ENCODE measurements at places on chromosomes 1 and 21.
A peak's percentile ranks its signal among the peaks of the same experiment; 100 is the strongest.

DNA sequence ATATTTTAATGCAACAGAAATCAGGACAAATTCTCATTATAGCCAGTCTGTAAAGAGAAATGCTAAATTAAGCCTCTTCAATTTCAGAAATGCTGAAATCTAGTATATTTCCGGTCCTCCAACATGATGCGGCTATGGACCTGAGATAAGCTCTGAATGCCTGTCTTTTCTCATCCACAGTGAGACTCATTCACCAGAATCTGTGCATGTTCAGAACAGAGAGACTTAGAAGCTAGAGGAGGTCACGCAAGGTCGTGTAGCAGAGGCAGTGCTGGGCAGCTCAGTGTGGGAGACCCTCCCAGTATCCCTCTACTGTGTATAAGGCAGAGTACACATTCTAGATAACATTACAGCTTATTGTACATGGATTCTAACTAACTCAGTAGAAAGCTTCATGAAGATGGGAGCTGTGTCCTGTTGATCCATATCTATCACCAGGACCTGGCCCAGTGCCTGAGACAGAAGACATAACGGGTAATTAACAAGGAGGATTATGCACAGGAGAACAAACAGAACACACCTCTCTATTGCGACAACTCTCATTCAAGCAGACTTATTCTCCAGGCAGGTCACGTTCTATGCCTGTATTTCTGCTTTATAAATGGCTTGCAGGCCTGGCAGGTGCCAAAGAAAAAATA, 97.0 kb upstream of the COA6 start:
- no peak for DNase-seq

DNA sequence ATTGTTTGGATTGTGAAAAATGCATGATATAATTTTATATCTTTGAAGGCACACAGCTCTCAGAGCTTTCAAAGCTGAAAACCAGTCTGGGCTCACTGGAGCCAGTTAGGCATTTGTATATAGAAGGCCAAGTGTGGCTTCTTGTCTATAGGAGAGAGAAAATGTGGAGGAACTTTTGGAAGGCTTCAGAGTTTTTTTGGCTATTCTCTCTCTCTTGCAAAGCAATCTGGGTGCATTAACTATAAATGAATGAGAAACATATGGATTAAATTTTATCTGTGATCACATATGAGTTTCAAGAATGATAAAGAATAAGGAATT, 216.7 kb upstream of the HOOK1 start:
- DNase-seq = no peak

GRCh38 chr21:29343519-29343918, 44.8 kb downstream of the BACH1 start:
- no peak for DNase-seq

DNA sequence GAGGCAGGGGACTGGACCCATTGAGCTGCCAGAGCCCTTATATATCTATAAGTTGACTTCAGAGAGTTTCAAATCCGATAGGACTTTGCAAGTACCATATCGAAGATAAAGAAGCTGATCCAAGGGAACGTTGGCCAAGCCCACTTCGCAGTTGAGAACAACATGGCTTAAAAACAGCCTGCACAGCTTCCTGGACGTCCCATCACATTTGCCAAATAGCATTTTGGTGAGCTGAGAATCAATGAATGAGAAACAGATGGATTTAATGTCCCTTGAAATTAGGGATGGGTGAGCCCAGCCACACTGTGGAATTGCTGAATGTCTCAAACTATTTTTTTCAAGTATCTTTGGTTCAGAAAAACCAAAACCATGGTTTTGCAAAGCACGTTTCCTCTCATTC, 64.8 kb downstream of the KCNJ15 start:
- no peak for DNase-seq

- DNase-seq = no peak
Measured at GRCh38 chr1:211708926-211709325, 33.5 kb upstream of the NEK2 start.

DNA sequence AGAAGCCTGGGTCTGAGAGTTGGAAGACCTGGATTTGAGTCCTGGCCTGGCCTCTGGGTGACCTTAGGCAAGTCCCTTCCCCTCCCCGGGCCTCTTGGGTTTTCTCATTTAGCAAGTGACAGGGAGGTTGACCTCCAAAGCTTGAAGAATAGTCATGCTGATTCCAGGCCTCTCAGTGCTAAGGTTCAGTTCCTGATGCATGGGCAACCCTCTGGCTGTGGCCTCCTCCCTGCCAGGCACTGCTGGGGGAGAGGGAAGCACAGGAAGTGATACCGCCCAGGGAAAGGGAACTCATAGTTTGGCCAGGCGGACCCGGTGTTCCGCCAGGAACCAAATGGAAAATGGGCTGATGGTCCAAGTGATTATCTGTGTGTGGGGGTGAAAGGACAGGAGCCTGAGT, 23.6 kb upstream of the WASF2 start:
- DNase-seq = no peak

DNA sequence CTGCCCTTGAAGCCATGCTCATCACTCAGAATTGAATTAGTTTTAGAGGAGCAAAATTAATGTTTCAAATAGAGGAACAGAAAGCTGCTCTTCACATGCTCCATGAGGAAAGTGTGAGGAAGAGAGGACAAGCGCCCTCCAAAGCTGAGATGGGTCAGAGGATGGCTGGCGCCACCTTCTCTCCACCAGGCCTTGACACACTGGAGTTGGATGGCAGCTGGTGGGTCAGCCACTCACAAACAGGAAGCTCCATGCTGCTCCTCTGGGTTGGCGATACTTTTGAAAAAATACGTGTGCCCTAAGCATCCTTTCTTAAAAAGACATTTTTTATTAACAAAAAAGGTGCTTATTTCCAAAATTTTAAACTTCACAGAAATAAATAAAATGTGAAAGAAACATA, 3.1 kb upstream of the CD2 start:
- no peak for DNase-seq

GRCh38 chr1:43880604-43881003, 53.0 kb upstream of the ARTN start:
- DNase-seq = no peak

GRCh38 chr1:20601129-20601825, 12.4 kb downstream of the CDA start:
- no peak for DNase-seq

GRCh38 chr1:17056551-17056950, 2.7 kb upstream of the SDHB start:
- no peak for DNase-seq

- DNase-seq = peak; percentile 70
Measured at GRCh38 chr1:228486596-228487335, 416 bp upstream of the RNF187 start.

DNA sequence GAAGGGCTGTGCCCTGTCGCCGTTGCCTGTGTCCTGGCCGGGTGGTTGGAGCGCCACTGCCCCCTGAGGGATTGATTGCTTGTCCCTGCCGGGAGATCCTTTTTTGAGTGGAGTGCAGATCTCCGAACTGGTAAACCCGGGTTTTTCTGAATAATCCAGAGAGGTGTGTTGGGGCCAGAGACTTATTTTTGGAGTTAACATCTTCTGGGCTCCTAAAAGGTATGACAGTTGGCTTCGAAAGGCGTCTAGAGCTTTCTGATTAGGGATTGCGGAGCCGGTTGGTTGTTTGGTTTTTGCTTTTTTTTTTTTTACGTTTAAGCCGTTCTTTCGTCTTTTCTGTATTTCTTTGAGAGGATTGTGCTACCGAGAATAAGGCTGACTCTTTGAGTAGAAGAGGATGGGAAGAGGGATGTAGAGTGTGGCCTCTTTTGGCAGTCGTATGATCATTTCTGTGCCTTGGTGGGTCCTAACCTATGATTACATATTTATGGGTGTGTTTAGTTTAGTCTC, 756 bp downstream of the RLF start:
- DNase-seq = no peak

DNA sequence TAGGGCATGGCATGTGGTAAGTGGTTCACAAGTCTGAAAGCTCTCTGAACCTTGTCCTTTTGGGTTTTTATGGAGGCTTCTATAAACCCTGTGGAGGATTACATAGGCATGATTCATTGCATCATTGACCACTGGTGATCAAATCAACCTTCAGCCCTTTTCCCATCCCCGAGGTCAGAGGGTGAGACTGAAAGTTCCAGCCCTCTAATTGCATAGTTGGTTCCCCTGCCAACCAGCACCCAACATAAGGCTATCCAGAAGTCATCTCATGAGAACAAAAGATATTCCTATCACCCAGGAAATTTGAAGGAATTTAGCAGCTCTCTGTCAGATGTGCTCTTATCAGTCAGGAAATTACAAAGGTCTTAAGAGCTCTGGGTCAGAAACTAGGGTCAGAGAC, 89.5 kb upstream of the ARTN start:
- DNase-seq = no peak

Measured in effector memory CD4-positive, alpha-beta T cell (primary cell).